ENCODE measurements at places on chromosomes 1 and 21.

- no peak for DNase-seq
Measured at GRCh38 chr1:206945779-206946178, 487 bp downstream of the PIGR start.

- DNase-seq = no peak
Measured at GRCh38 chr1:7281821-7282220, 489.3 kb upstream of the VAMP3 start.

- no peak for DNase-seq
Measured at GRCh38 chr1:151401125-151401788, 1.9 kb downstream of the PSMB4 start.

- no peak for DNase-seq
Measured at GRCh38 chr21:28018213-28018612, 974.5 kb downstream of the LTN1 start.

DNA sequence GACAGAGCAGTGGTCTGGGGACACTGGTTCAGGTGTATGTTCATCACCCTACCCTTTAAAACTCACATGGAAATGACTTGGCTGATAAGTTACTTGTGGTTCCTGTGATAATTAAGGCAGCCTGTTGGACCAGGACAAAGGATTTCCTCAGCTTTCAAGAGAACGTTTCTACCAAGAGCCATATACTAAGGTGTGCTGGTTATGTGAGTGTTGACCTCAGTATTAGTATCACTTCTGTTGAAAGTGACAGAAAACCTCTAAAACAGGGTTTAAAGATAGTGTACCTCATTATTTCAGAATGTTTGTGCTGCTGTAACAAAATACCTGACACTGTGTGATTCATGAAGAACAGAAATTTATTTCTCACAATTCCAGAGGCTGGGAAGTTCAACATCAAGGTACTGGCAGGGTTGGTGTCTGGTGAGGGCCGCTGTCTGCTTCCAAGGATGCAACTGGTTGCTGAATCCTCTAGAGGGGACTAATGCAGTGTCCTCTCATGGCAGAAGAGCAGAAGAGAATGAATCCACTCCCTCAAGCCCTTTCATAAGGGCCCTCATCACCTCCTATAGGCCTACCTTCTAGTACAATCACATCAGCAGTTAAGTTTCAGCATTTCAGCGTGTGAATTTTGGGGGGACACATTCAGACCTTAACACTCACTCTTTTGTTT, 54.9 kb downstream of the UCK2 start:
- DNase-seq = no peak

DNA sequence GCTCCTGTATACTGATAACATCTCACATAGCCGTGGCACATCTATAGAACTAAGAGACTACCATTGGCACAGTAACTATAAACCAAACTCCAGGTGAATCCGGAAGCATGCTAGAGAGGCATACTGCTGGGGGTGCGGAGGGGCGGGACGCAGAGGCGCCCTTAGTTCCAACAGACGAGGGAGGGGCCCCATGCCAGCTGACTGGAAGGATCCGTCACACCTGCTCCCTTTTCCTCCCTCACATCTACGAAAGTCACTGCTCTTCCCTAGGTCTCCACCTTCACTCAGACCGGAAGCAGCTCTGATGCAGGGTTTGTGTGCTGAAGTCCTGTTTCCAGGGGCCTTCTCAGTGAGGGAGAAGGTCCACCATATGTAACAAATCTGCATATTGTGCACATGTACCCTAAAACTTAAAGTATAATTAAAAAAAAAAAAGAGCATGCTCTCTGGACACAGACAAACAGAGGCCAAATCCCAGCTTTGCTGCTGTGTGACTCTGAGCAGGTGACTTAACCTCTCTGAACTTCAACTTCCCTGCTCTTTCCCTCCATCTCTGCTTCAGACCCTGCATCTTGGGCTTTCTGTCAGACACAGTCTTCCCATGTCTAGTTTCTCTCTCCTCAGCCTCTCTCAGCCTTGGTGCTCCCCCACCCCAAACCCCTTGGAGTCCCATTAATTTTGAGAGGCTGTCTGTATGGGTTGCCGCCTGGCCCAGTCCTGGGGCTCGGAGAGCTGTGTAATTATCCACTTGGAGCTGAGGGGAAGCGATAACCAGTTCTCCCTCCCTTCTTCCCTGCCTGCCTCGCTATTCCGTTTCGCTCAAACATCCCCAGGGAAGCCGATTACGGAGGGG, 7.8 kb upstream of the GJB5 start:
- DNase-seq = no peak
